ENCODE measurements at places on chromosomes 2 and 18.

- DNase-seq, result no peak
Measured at GRCh38 chr2:160254189-160254762, 54.2 kb upstream of the ITGB6 start.

- no peak for DNase-seq
Measured at GRCh38 chr2:121476684-121477083, 54.0 kb upstream of the RNU4ATAC start.

DNA sequence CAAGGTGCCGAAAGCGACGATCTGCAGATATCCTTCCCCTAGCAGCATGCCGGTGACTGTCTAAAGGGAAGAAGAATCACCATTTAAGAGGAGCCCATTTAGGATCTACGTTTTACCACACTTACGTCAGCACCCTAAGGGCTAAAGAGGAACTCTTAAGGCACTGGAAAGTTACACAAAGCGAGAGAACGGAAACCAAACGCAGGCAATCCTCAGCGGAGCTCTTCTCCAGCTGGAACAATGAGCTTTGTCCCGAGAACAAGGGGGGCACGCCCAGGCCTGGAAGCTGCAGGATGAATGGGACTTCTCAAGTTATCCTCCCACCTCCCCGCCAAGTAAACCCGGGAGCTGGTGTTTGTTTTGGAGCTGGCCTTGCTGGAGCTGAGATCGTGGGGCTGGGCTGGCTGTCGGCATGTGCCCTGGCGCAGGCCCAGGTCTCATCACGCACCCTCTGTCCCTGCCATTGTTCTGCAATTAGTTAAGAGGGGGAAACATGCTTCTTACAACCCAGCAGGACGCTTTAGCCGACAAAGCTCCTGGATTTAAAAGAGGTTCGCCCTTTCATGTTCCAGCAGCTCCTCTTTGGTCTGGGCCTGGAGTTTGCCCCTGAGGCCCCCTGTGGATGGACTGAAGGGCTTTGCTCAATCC lies 36.4 kb downstream of the PXDN start:
- DNase-seq, result no peak

DNA sequence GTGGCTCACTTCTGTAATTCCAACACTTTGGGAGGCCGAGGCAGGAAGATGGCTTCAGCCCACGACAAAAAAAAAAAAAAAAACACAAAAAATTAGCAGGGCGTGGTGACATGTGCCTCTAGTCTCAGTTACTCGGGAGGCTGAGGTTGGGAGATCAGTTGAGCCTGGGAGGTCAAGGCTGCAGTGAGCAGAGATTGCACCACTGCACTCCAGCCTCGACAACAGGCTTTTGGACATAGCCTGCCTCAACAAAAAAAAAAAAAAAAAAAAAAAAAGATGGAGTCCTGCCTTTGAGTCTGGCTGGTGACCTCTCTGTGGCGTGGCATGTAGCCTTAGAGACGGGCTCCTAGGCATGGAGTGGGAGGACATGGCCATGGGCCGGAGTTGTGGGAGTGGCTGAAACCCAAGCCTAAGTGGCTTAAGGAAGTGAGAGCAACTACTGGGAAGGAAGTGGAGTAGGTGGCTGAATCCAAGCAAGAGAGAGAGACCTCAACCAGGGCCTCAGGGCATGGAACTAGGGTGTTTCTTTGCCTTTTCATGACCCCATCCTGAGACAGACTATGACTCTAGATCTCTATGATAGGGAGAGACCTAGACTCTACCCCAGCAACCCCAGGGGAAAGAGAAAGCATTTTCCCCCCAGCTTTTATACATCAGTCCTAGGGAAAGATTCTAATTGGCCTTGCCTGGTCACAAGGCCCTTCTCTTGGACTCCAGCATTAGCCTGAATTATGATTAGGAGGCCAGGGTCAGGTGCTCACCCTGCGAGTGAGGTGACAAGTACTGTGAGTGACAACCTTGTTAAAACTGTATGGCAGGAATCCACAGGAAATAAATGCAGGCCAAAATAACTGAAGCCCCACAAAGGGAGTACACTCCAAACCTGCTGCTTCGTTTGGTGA lies 34.2 kb downstream of the NPAS2 start:
- DNase-seq, result no peak

GRCh38 chr2:159907909-159908308 lies 109.9 kb upstream of the CD302 start:
- DNase-seq, result no peak

DNA sequence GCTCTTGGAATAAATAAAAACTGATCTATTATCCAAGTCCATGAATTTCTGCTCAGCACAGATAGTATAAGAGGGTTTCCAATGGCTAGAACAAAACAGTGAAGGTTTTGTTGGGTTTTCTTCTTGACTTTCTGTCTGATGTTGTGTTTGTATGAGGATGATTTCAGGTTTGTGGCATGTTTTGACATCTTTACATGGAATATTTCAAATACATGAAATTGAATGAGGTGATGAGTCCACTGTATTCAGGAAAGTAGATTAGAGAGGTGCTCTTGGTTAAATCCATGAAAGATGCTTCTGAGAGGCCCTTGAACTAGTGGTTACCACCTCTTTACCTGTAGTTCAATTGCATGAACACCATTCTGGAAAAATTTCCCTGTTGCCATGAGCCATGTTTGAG lies 84.3 kb downstream of the RAPGEF4 start:
- DNase-seq, result no peak

- DNase-seq, result no peak
Measured at GRCh38 chr2:176112375-176113302, 3.9 kb upstream of the HOXD10 start.

DNA sequence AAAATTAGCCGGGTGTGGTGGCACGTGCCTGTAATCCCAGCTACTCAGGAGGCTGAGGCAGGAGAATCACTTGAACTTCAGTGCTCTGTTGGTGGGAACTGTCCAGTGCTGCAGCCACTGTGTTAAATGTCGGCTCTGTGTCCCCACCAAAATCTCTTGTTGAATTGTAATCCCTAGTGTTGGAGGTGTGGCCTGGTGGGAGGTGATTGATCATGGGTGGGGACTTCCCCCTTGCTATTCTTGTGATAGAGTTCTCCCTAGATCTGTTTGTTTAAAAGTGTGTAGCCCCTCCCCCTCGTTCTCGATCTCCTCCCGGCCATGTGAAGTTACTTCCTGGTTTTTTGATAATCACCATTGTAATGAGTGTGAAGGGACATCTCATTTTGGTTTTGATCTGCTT lies 9.8 kb upstream of the RPL31 start:
- DNase-seq, result peak; percentile 17

- DNase-seq, result no peak
Measured at GRCh38 chr2:141711627-141712026, 419.2 kb downstream of the LRP1B start.

DNA sequence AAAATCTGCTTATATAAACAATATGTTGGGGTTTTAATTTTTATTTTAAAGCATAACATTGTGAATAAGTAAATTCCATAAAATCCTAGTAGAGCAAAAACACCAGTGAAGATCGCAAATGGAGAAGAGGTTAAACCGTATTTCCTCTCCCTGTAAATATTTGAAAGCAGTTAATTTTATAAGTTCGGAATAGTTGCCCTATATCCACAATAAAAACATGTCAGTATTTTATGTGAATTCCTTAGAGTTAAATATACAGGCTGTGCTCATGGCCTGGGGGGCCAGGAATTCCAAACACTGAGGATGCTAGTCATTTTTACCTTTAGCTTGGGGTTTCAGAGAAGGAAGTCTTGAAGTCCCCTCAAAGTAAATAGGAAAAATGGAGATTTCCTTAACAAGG lies 135.0 kb downstream of the FIGN start:
- DNase-seq, result no peak

GRCh38 chr2:196316050-196316430 lies 144.7 kb upstream of the STK17B start:
- DNase-seq, result no peak

GRCh38 chr2:209970711-209971110 lies 31.7 kb upstream of the RPE start:
- no peak for DNase-seq

GRCh38 chr2:122367646-122368010 lies 612.2 kb downstream of the TSN start:
- no peak for DNase-seq

DNA sequence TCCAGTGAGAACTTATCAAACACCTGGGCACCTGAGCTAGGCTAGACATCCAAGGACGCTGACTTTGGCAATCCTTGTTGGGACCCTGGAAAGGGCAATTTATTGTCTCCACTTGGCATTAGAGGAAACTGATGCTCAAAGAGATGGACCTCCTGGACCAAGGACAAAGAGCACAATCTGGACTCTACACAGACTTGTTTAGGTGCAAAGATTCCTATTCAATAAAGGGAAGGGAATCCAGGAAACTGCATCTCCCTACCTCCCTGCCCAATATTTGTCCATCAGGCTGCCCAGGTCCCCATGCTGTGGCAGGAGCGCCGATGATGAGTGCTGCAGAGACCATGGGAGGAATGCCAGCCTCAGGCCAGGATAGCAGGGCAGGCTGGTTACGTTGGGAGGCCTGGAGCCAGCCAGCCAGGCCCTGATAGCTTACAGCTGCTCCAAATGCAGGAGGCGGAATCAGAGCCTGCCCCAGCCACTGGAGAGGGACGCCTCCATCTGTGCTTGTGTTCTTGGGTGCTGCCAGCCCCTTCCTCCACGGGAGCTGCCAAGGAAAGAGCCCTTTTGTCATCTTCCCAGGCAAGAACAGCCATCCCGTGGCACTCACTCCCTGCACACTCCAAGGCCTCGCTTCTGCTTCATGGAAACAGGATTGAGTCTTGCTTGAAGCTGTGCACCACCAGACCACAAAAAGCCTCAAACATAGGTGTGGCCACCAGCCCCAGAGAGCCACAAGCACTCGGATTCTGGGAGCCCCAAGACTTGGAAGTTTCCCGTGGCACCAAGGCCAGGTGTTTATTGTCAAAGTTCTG lies 60.0 kb downstream of the HS1BP3 start:
- no peak for DNase-seq

DNA sequence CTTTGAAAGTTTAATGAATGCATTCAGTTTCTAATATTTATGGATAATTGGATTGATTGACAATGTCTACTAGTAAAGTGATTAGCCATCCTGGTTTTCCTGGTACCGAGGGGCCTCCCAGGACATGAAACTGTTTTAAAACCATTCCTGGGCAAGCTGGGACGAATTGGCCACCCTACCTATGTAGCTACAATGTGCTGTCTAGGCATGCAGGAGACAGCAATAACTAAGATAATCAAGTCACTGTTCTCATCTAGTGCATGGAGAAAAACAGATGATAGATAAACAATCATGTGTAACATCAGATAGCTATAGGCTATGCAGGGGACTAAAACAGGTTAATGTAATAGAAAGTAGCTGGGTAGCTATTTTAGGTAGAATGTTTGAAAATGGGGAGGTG lies 67.1 kb downstream of the PMAIP1 start:
- DNase-seq, result no peak

GRCh38 chr18:54255141-54255540 lies 14.2 kb upstream of the POLI start:
- DNase-seq, result no peak

DNA sequence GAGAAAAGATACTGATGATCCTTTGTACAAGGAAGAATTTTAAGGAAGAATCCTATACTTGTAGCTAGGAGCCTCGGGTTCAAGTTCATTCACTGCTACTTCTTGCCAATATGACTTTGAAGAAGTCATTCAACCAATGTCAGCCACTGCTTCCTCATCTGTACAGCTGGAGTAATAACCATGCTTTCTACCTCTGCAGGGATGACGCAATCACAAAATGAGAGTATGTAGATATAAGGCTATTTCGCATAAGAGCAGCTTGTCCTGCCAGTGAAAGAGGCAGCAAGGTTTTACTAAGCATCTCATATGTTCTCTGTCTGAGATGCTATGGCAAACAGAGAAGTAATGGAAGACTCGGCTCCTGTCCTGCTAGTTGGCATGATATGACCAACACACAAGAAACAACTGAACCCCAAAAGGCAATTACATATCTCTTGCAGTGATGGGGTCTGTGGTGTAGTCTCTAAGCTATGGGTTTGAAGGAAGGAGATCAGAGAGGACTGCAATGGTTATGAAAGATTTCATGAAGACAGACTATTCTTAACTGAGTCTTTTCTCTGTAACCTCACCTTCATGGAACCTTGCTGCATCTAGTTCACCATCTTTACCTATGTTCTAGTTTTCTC lies 9.2 kb downstream of the AAK1 start:
- DNase-seq, result no peak

- DNase-seq, result no peak
Measured at GRCh38 chr2:100425107-100425506, 7.6 kb upstream of the CHST10 start.

DNA sequence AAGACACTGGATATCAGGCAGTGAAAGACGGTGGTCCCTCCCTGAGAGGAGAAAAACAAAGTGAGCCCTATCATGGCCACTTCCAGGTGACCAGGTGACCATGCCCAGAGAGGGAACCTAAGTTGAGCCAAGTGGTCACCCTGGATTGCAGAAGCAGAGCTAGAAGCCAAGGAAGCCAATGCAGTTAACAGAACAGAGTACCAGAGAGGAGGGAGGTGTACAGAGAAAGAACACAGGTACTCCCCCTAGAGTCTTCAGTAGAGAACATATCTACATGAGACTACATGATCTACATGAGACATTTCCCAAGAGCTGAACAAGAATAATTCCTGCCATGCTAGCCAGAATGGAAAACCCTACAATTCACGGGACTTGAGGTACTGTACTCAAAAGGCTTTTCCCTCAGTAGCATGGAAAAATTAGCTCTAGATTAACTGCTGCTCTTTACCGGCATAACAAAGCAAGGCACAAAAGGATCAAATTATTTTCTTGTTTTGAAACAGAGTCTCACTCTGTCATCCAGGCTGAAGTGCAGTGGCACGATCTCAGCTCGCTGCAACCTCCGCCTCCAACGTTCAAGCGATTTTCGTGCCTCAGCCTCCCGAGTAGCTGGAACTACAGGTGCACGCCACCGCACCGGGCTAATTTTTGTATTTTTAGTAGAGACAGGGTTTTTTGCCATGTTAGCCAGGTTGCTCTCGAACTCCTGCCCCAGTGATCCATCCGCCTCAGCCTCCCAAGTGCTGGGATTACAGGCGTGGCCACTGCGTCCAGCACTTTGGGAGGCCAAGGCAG lies 23.5 kb downstream of the ROCK2 start:
- no peak for DNase-seq

DNA sequence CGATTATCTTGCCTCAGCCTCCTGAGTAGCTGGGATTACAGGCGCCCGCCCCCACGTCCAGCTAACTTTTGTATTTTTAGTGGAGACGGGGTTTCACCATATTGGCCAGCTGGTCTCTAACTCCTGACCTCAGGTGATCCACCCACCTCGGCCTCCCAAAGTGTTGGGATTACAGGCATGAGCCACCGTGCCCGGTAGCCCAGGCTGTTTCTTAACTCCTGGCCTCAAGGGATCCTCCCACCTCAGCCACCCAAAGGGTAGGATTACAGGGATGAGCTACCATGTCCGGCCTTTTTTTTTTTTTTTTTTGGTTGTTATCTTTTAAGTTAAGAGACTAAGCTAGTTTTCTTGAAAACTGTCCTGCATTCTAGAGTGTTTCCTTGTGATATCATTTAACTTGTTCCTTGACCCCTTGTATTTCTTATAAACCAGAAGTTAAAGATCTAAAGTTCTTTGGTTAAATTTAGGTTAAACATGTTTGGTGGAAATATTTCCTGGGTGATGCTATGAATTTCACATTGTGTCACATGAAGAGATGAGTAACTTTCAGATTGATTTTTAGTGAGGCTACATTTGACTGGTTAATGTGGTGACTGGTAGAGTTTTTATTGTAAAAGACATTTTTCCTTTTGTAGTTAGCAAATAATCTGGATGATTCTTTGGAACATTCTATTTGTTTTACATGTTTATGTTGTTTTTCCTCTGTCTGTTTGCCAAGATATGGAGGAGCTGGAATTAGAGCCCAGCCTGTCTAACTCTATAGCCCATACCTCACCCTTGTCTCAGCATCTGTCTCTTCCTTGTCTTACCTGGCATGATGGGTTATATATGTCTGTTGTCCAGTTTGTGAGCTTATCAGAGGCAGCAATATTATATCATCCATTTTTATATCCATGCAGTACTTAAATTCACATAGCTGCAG lies 5.2 kb downstream of the NCAPH start:
- DNase-seq, result no peak
